ENCODE measurements at places on chromosomes 3 and 15.

DNA sequence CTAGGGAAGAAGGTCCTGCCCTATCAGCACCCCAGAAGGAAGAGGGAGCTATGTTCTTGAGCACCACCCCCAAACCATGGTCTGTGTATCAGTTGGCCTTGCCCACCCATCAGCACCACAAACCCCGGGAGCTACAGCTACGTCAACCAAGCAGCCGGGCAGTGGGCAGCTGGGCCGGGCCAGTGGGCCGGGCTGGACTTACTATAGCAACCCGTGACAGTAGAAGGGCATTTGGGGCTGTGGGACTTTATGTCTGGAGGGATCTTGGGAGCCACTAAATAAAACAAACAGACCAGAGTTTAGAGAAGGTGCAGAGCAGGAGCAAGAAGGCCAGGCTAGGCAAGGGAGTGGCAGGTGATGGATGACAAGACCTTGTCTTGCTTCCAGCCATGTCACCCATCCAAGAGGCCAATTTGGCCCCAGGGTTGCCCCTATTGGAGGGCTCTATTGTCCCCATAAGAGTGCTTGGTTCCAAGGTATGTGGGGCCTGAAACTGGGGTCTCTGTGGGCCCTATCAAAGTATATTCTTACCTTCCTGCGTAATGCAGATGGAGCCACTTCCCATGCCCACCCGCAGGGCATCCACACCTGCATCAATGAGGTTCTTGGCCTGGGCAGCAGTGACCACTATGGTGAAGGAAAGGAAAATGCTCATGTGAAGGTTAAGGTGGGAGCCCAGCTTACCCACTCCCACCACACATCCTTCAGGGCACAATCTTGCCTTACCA, 3.2 kb downstream of the IMPDH2 start:
- DNase-seq, result no peak

DNA sequence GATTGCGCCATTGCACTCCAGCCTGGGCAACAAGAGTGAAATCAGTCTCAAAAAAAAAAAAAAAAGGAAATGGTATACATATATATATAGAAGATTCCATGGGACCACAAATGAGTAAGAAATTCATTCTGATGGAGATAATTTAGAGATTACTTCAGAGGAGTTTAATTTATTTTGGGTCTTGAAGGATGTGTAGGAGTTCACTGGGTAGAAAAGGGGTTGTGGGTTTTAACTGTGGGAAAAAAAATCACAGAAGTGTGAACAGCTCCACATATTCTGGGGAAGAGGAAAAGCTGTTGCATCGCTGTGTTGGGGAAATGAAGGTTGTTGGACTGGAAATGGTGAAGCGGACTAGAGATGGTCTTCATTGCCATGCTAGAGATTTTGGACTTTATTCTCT, 4.1 kb upstream of the ICE2 start:
- no peak for DNase-seq

- DNase-seq, result peak; percentile 42
These were observed 52.7 kb upstream of the SPTSSB start for GRCh38 chr3:161423911-161424522.

GRCh38 chr3:45185461-45185860, 39.3 kb upstream of the CDCP1 start:
- DNase-seq, result no peak

DNA sequence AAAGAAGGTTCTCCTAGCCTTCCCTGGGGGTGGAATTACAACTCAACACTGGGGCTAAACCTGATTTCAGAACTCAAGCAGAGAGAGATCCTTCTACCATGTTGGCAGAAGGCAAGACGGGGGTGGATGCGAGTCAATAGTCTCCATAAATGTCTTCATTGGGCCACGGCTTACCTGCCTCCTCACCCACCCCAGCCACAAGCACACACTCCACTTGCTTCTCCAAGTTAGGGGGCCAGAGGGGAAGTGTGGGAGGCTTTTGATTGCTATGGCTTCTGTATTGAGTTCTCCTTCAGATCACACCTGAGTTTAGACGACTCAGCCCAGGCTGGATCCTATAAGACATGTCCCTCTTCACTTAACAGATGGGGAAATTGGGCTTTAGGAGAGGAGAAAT, 178.9 kb downstream of the UACA start:
- no peak for DNase-seq

DNA sequence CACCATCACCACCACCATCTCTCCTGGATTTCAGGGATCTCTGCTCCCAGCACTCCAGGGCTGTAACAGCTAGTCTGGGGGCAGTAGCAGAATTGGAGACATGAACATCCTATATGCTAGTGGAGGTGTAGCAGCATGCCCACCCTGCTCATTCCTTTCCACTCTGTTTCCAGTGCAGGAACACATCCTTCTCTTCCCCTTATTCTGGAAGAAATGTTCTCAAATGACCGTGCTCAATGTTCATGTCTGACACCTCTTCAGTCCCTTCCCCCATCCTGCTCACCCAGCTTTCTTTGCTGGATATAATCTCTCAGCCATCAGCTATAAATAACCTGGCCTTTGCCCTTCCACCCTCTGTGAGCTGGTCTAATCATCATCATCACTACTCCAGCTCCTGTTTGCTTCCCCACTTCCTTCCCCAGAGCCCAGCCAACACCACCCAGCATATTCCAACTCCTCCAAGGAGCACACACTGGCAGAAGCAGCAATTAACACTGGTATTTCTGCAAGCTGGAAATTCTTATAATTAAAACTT, 31.1 kb downstream of the DCLK3 start:
- DNase-seq, result no peak

Data from GM10248 (cell line).